ENCODE measurements at places on chromosomes 3 and 15.

DNA sequence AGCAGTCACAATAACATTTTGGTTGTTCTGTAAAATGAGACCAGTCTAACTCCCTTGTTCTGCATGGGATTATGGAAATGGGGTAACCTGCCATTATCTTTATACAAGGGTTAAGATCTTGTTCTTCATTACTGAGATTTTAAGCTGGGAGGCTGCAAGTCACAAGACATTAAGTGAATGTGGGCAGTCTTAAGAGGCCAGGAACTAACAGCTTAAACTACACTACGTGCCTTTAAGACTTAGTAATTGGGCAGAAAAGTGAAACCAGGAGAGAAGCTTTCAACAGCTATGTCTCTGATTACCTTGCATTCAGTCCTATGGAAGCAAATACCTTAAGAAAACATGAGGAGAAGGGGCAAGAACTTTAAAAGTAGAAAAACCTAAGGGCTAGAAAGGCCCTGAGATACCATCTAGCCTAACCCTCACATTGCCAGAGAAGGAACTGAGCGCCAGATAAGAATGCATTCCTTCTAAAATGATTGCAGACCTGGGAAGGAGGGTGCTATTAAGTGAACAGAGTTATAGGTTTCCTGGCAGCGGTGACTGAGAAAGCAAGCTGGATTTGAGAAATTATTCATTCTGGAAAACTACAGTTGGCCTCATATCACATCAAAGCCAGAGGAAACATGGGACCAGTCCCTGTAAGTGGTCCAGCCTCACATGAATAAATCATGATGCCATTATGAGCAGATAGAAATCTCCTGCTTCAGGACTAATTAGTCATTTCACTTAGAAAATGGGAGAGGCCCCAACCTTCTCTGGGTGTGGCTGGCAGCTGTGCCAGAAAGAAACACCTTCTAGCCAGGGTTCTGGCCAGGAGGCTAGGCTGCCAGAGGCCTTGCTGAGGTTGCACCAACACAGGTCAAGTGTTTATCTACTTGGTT lies 32.9 kb downstream of the DAPK2 start:
- DNase-seq: no peak

GRCh38 chr3:184505076-184505878 lies 56.3 kb upstream of the EPHB3 start:
- no peak for DNase-seq

- no peak for DNase-seq
These were observed 11.9 kb downstream of the SCAMP5 start for GRCh38 chr15:75007216-75007615.

GRCh38 chr15:85350395-85350794 lies 30.0 kb upstream of the AKAP13 start:
- no peak for DNase-seq
